ENCODE measurements at places on chromosomes 3 and 15. TPM values are rescaled to one million over a fixed set of nuclear protein-coding genes. Genes with fewer than 3 reads are reported as not detected.

GRCh38 chr3:148202386-148202785, 495.3 kb upstream of the AGTR1 start:
- DNase-seq, result no peak

DNA sequence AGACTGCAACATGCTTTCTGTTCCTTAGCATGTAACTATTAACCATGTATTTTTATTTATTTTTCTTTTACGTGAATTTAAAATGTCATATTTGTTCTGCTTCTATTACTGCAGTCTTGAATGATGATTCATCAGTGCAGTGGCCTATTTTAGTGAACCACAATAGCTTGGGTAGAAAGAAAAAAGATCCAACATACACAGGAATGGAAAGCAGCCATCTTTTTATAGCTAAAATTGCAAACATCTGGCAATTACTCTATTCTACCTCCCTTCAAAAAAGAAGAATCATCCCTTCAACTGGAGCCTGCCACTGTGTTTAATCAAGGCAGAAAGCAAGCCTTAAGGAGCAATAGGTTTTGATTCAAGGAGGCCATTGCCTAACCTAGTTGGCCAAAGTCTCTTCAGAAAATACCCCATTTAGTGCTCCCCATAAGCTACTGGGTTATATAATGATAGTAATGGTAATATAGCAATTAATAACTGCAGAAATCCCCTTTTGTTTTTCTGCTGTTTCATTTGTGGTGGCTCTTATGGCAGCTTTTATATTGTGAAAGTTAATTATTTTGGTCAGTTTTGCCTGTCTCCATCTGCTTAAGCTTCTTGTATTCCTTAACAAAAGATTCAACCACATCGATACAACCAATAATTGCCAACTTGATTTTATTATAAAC, 267.3 kb downstream of the LPP start:
- DNase-seq, result no peak

DNA sequence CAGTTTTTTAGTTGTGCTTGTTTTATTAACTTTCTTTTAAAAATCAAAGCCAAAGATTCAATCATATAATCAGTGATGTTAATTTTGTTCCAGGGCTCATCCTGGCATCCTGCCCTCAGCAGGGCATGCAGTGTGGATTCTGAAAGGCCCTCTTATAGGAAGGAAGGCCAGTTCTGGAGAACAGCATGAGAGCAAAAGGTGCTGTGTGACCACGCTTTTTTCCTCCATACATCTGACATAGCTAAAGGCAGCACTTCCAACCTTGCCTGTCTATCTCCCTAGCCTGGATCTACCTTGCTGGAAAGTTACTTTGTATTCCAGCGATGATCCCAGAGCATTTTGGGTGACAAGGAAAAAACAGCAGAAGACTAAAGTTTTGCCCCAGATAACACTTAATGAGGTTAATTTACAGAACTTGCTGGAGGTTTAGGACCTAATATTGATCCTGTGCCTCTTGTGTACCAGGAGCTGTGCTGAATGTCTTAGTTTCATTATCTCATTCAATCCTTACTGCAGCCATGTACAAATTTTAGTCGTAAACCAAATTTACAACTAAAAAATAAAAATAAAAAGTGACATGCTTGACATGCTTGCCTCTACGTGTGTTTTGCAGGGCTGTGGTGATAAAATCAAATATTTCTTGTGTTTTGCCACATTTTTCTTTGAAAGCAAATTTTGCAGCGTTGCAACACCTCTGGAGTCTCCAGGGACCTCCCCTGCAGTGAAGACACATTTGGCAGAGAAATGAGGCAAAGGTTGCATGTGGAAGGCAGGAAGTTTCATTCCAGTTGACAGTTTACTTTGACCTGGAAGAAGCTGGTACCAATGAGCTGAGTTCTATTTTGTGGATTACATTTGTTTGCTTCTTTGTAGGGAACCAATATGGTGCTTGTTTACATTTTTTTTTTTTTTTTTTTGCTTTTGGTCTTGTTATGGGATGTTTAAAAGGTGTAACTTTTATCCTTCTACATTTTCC, 13.2 kb downstream of the IL1RAP start:
- DNase-seq, result no peak

GRCh38 chr15:60400944-60401343, 3.2 kb upstream of the ANXA2 start:
- DNase-seq, result no peak

DNA sequence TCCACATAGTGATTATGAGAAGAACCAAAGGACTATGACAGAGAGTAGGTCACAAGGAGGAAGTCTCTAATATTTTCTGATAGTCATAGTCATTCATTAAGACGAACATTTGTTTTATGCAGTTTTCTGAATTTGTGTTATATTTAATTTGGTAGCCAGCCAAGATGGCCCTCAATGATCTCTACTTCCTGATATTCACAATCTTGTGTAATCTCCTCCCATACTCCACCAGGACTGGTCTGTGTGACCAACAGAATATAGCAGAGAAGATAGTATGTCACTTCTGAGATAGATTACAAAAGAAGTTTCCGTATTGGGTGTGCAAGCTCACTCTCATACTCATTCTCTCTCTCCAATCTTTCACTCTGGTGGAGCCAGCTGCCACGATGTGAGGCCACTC, 30.8 kb downstream of the HLTF start:
- no peak for DNase-seq

DNA sequence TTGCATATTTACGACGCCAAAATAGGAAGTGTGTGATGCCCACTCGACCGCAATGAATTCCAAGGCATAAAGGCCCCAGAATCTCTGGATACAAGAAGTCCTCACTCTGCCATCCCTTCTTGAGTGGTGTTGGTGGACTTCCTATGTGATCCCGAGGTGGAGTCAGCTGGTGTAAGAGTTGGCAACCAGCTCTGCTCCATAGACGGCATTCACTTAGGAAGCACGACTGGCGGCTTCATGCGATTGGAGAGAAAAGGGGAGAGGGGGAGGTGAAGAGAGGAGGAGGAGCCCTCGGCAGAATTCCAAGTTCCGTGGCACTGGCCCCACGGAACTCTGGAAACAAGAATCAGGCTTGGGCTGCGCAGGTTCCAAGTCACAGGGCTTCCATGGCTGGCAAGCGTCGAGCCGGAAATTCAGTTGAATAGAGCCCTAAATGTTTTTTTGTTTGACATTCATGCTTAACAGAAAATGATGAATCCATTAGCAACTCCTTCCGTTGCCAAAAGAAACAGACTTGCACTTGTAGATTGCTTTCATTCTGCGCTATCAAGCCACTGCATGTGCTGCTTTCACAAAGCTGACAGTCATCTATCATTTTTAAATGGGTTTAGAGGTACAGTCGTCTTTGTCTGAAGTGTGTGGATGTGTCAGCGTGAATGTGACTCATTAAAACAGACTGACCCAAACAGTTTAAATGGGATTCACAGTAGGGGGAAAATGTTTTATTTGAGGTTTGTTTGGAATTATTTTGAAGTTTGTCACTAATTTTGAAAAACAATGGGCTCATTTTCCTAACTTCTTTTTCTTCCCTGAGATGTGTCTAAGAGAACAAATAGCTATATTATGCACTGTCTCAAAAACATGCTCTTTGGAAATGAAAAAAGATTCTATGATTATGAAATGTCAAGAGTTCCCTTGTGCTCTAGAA, 428.3 kb upstream of the ATP11B start:
- no peak for DNase-seq

DNA sequence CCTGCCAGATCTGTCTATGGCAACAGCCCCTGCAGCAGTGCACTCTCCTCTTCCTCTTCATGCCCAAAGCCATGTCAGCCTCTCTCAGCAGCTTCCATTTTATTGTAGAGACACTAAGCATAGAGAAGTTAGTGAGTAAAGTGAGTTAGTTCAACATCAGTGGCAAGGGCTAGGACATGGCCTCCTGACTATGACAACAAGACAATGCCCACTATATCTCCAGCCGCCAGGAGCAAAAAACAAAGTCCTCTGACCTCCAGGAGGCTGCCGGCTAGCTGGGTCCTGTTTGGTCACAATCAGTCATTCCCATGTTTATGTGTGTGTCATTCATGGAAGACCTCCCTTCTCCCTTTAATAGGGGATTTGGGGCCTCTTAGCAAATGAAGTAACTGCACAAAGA, 14.9 kb downstream of the NR1I2 start:
- no peak for DNase-seq

The SLC35G2 gene
- polyA plus RNA-seq, result 4.2 TPM

DNA sequence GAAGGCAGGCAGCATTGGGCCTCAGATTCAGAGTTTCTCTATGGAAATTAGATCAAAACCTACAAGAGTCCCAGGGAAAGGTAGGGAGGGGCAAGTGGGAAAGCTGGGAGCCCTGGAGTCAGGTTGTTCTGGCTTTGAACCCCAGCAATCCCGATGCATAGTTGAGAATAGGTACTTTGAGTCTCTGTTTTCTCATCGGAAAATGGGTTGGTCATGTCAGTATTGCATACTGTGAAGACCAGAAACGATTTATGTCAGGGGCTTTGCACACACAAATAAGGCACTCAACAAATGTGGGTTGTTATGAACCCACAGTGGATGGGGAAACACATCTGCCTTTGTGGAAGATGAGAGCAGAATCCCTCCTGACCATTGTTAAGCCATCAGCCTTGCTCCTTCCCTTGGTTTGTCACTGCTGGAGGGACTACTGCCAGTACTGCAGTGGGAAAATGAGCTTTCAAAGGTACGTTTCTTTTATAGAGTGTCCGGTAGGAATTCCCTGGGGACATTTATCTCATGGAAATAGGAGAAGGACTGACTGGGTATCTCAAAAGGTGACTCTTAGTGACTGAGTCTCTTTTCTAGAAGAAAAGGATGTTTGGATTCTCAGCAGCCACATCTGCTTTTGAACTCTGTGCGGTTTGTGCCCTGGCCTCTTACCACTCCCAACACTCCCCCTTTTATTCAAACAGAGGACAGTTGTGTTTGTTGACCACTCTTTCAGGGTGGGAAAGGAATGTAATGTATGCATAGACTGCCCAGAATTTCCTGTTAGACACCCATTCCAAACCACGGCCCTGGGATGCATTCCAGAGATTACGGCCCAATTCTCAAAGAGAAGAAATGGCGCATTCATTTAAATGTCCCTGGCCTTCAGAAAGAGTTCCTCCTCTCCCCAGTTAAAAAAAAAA, 54.6 kb upstream of the VILL start:
- DNase-seq, result no peak

- no peak for DNase-seq
Measured at GRCh38 chr15:38818157-38818790, 253.7 kb upstream of the RASGRP1 start.

DNA sequence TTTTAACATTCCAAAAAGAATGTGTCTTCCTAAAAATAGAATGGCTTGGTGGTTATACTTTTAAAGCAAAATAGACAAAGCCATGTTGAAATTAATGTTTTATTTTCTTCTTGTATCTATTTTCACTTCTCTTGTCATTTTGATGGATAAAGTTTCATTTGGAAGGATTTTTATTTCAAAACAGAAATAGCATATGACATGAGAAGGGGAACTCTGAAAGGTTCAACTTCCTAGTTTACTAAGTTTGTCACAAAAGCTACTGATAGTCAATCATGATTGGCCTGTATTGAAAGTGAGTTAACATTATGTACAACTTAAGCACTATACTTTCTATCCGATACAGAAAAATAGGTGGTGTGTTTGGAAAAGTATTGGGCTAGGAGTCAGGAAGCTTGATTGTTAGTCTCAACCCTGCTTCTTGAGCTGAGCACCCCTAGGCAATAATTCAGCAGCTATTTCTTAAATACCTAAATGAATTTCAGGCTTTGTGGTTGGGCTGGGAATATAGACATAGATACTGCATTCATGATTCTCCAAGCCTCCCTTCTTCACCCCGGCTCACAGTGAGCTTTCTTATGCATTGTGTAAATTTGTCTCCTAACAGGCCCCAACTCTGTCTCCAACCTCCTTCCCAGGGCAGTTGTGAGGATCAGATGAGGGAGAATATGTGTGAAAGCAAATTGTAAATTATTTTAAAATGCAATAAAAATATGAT, 46.9 kb upstream of the CSPG4 start:
- DNase-seq, result no peak

All from left renal cortex interstitium (tissue), 4 donors.